Activated CD4-positive, alpha-beta T cell treated with anti-CD3 and anti-CD28 coated beads for 36 hours (primary cell): ENCODE measurements at places on chromosomes 5 and 9. TPM values are rescaled to one million over a fixed set of nuclear protein-coding genes. Genes with fewer than 3 reads are reported as not detected.

Gene RALGDS
- total RNA-seq, result 65.1 TPM

Gene ANKRD20A1
- not detected for total RNA-seq

- peak; percentile 58 for DNase-seq
Observed at GRCh38 chr5:124651663-124652513, 94.6 kb downstream of the ZNF608 start.

GRCh38 chr9:9395539-9395938 lies 1217.3 kb downstream of the PTPRD start:
- no peak for DNase-seq
